ENCODE measurements at places on chromosomes 12 and 14. TPM values are rescaled to one million over a fixed set of nuclear protein-coding genes. Genes with fewer than 3 reads are reported as not detected.

- no peak for DNase-seq
- no peak overlapping the region for H3K27ac ChIP-seq
- H3K4me3 ChIP-seq = no peak overlapping the region
- H3K4me1 ChIP-seq = no peaks in the 10 kb centered on the region
- H3K36me3 ChIP-seq = no peaks in the 10 kb centered on the region
Observed at GRCh38 chr12:115433014-115433634, 749.1 kb upstream of the TBX3 start.

DNA sequence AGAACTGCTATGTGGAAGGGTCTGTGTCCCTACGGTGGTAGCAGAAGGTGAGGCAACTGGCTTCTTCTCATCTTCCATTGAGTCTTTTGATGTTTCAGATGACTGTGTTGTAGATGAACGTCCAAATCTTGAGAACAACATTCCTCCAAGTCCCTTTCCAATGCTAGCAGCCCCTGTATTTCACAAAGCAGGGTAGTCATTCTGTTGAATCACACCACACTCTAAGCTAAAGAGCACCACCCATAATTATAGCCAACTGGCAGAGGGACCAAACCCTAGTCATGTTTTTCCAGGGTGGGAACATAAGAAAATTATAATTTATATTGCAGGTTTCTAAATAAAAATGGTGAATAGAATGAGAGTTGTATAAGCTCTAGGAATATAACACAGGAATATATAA is 98.7 kb downstream of the DDHD1 start:
- H3K4me1 ChIP-seq = peaks cover 40% of the 10 kb centered on the region
- no peaks in the 10 kb centered on the region for H3K27me3 ChIP-seq

GRCh38 chr12:41700940-41701339 is 443.7 kb downstream of the GXYLT1 start:
- H3K4me3 ChIP-seq = no peak overlapping the region
- no peaks in the 10 kb centered on the region for H3K27me3 ChIP-seq
- H3K27ac ChIP-seq = no peak overlapping the region
- DNase-seq = no peak

GRCh38 chr12:718756-719102 is 33.6 kb upstream of the WNK1 start:
- no peaks in the 10 kb centered on the region for H3K4me1 ChIP-seq
- H3K4me3 ChIP-seq = no peak overlapping the region
- no peaks in the 10 kb centered on the region for H3K36me3 ChIP-seq
- H3K27me3 ChIP-seq = no peaks in the 10 kb centered on the region
- no peak overlapping the region for H3K27ac ChIP-seq

DNA sequence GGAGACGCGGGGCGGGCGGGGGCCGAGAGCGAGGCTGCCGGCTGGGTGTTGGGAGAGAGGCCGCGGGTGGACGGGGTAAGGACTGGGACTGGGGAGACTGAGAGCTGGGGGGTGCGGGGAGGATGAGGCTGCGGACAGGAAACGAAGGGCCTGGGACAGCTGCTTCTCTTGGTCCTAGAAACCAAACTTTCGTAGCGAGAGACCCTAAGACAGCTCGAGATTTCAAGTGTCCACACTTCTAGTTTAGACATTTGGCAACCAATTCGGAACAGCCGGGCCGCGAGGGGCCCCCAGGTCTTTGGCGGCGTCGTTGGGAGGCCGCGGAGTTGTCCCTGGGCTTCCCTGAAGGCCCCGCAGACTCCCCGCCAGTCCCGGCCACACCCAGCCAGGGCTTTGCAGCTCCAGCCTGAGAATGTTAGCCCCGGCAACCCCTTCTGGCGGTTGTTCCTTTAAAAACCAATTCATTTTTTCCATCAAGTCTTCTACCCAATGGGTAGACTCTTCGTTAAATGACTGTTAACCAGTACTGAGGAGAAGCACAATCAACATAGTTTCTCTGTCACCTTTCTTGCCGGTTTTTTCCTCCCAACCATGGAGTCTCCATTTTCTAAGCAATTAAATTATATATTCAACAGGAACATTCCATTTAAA is 11.5 kb downstream of the NKX2-1 start:
- no peak overlapping the region for H3K4me3 ChIP-seq
- H3K27me3 ChIP-seq = peaks cover 84% of the 10 kb centered on the region
- no peak overlapping the region for H3K27ac ChIP-seq
- DNase-seq = peak; percentile 78
- no peaks in the 10 kb centered on the region for H3K36me3 ChIP-seq

GRCh38 chr12:15265875-15266274 is 44.7 kb upstream of the RERG start:
- H3K27ac ChIP-seq = no peak overlapping the region
- DNase-seq = no peak
- H3K36me3 ChIP-seq = no peaks in the 10 kb centered on the region
- no peaks in the 10 kb centered on the region for H3K4me1 ChIP-seq
- H3K27me3 ChIP-seq = no peaks in the 10 kb centered on the region
- no peak overlapping the region for H3K4me3 ChIP-seq

- no peaks in the 10 kb centered on the region for H3K27me3 ChIP-seq
- no peak overlapping the region for H3K27ac ChIP-seq
- H3K4me3 ChIP-seq = no peak overlapping the region
- H3K4me1 ChIP-seq = peaks cover 75% of the 10 kb centered on the region
- no peaks in the 10 kb centered on the region for H3K36me3 ChIP-seq
- no peak for DNase-seq
Observed at GRCh38 chr12:29711381-29711780, 72.4 kb downstream of the TMTC1 start.

DNA sequence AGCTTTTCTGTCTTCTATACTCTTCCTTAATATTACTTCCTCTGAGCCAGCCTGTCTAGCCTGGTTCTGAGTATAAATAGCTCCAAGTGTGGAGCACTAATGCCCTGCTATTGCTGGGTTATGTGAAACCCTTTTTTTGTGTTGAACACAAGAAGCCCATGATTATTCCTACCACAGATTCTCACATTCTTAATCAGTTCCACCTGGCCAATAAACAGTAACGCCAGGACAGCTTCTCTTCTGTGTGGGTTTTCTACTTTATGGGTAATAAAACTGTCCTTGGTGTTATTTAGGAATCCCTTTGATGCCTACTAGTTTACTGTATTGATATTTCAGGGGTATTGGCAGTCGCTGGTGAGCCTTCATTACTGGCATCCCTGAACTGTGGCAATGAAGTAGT is 48.9 kb upstream of the LRIG3 start:
- no peak overlapping the region for H3K4me3 ChIP-seq
- no peaks in the 10 kb centered on the region for H3K27me3 ChIP-seq
- no peaks in the 10 kb centered on the region for H3K4me1 ChIP-seq
- H3K36me3 ChIP-seq = no peaks in the 10 kb centered on the region
- no peak overlapping the region for H3K27ac ChIP-seq

DNA sequence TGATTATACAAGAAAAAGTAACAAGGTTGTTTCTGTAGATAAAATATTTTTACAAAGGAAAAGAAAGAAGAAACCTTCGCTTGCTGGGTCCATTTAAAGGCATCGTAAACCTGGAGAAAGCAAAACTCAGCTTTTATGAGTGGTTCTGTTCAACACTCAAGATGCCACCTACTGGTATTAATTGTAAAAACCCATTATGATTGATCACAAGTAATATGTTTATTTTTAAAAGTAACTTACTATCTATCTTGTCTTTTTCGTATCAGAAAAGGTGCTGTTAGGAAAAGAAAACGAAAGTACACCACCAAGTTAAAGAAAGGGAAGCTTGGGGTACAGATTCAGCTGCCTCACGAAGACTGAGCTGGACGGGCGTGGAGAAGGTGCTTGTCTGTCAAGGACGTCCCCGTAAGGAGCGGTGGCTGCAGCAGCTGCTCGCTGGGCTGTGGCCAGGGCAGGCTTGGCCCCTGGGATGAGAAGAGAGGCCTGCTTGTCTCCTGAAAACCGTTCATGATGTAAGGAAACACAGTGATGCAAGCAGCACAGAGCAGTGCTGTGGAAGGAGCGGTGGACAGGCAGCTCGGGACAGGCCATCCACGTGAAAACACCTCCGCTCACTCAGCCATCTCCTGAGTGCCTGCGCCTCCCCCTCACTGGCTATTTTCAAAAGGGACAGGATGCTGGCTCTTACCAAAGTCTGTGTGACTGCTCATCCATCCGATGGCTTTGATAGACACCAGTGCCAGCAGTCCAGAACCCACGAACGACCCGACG is 25.0 kb downstream of the SLC15A4 start:
- no peak overlapping the region for H3K4me3 ChIP-seq
- H3K36me3 ChIP-seq = peaks cover 75% of the 10 kb centered on the region
- DNase-seq = no peak
- H3K4me1 ChIP-seq = peaks cover 7% of the 10 kb centered on the region
- H3K27me3 ChIP-seq = no peaks in the 10 kb centered on the region
- no peak overlapping the region for H3K27ac ChIP-seq

GRCh38 chr12:46343118-46343852 is 29.3 kb downstream of the SLC38A2 start:
- no peaks in the 10 kb centered on the region for H3K36me3 ChIP-seq
- H3K27ac ChIP-seq = no peak overlapping the region
- no peaks in the 10 kb centered on the region for H3K4me1 ChIP-seq
- no peak overlapping the region for H3K4me3 ChIP-seq

- H3K4me1 ChIP-seq = peaks cover 64% of the 10 kb centered on the region
- no peaks in the 10 kb centered on the region for H3K36me3 ChIP-seq
- H3K27me3 ChIP-seq = no peaks in the 10 kb centered on the region
- H3K27ac ChIP-seq = peak overlapping the region; percentile 93
Observed at GRCh38 chr12:106986135-106986534, 811 bp downstream of the MTERF2 start.

- no peak for DNase-seq
- H3K27ac ChIP-seq = peak overlapping the region; percentile 99
- peaks cover 46% of the 10 kb centered on the region for H3K36me3 ChIP-seq
- H3K4me1 ChIP-seq = peaks cover 51% of the 10 kb centered on the region
- H3K27me3 ChIP-seq = no peaks in the 10 kb centered on the region
Observed at GRCh38 chr14:35399083-35399937, 5.2 kb downstream of the NFKBIA start.

GRCh38 chr12:94157981-94158411 is 9.6 kb downstream of the PLXNC1 start:
- H3K36me3 ChIP-seq = no peaks in the 10 kb centered on the region
- H3K4me3 ChIP-seq = no peak overlapping the region
- H3K27me3 ChIP-seq = no peaks in the 10 kb centered on the region
- H3K4me1 ChIP-seq = no peaks in the 10 kb centered on the region
- DNase-seq = no peak

DNA sequence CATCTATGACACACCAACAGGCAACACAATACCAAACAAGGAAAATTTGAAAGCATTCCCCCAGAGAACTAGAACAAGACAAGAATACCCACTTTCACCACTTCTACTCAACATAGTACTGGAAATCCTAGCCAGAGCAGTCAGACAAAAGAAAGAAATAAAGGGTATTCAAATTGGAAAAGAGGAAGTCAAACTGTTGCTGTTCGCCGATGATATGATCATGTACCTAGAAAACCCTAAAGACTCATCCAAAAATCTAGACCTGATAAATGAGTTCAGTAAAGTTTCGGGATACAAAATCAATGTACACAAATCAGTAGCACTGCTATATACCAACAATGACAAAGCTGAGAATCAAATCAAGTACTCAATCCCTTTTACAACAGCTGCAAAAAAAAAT is 8.1 kb upstream of the ATL1 start:
- no peaks in the 10 kb centered on the region for H3K27me3 ChIP-seq
- H3K4me1 ChIP-seq = no peaks in the 10 kb centered on the region
- DNase-seq = no peak
- no peak overlapping the region for H3K4me3 ChIP-seq
- no peaks in the 10 kb centered on the region for H3K36me3 ChIP-seq
- no peak overlapping the region for H3K27ac ChIP-seq

- no peak overlapping the region for H3K4me3 ChIP-seq
- no peaks in the 10 kb centered on the region for H3K36me3 ChIP-seq
- no peaks in the 10 kb centered on the region for H3K27me3 ChIP-seq
- H3K27ac ChIP-seq = no peak overlapping the region
- DNase-seq = no peak
Observed at GRCh38 chr14:76320486-76320885, 55.5 kb upstream of the ESRRB start.

DNA sequence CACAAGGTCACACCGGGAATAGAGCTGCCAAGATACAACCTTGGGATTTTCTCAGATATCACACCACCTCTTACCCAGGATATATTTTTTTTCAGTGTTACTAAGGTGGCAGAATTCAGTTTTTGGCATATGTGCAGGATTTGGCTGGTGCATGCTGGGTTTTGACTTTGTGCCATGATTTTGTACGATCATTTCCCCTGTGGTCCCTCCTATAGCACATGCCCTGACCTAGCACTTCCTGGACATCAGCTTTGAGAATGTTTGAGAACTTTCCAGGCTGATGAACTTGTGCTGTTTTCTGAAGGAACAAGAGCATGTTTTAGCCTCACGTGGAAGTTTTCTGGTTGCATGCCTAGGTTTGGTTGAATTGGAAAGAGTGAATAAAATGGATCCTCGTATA is 11.0 kb upstream of the TBPL2 start:
- H3K4me3 ChIP-seq = no peak overlapping the region
- H3K4me1 ChIP-seq = peaks cover 19% of the 10 kb centered on the region
- no peak overlapping the region for H3K27ac ChIP-seq
- DNase-seq = peak; percentile 42

- no peak for DNase-seq
- H3K4me1 ChIP-seq = no peaks in the 10 kb centered on the region
- no peak overlapping the region for H3K27ac ChIP-seq
- no peaks in the 10 kb centered on the region for H3K27me3 ChIP-seq
- H3K36me3 ChIP-seq = no peaks in the 10 kb centered on the region
- H3K4me3 ChIP-seq = no peak overlapping the region
Observed at GRCh38 chr12:52819731-52820510, 6.0 kb upstream of the KRT4 start.

DNA sequence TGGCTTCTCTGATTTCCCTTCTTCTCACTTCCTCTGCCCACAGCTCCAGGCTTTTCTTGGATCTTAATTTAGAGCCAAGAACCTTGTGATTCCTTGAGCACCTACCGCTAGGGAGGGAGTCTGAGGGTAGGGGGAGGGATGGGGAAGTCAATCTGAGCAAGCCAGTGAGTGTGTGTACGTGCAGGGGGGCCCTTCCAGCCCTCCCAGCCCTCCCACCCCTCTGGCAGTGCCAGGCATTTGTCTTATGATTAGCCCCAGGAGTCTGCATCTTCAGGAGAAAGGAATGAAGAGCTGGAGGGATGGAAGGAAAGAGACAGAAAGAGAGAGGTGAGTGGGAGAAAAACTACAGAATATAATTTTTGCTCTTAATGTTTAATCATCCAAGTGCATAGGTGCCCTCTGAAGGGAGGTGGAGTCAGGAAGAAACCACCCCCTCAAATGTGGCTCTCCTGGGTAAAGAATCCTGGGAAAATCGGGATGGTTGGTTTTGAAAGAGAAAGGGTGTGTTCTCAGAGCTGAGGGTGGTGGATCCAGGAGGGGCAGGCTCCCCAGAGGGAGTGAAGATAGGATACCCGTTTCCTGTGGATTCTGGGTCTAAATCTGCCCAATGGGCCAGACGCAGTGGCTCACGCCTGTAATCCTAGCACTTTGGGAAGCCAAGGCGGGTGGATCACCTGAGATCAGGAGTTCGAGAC is 2.1 kb downstream of the PIANP start:
- peaks cover 21% of the 10 kb centered on the region for H3K4me1 ChIP-seq
- DNase-seq = no peak
- no peaks in the 10 kb centered on the region for H3K36me3 ChIP-seq
- H3K27ac ChIP-seq = no peak overlapping the region
- H3K27me3 ChIP-seq = peaks cover 38% of the 10 kb centered on the region
- no peak overlapping the region for H3K4me3 ChIP-seq

AMIGO2 gene
- total RNA-seq = 3.7 TPM

OR6S1 gene
- total RNA-seq = not detected

NEK9 gene
- total RNA-seq = 64.6 TPM

FBXO34 gene
- 16.2 TPM for total RNA-seq

PPFIA2 gene
- 0.86 TPM for total RNA-seq

EXOC3L4 gene
- total RNA-seq = 1.3 TPM

INSM2 gene
- total RNA-seq = not detected

KRT85 gene
- total RNA-seq = not detected

EMP1 gene
- total RNA-seq = 42.8 TPM

Data from esophagus muscularis mucosa (tissue), 4 donors.